ENCODE measurements at places on chromosomes 3 and 15.

- peak; percentile 59 for DNase-seq
Measured at GRCh38 chr3:50445919-50446318, 57.5 kb downstream of the CACNA2D2 start.

DNA sequence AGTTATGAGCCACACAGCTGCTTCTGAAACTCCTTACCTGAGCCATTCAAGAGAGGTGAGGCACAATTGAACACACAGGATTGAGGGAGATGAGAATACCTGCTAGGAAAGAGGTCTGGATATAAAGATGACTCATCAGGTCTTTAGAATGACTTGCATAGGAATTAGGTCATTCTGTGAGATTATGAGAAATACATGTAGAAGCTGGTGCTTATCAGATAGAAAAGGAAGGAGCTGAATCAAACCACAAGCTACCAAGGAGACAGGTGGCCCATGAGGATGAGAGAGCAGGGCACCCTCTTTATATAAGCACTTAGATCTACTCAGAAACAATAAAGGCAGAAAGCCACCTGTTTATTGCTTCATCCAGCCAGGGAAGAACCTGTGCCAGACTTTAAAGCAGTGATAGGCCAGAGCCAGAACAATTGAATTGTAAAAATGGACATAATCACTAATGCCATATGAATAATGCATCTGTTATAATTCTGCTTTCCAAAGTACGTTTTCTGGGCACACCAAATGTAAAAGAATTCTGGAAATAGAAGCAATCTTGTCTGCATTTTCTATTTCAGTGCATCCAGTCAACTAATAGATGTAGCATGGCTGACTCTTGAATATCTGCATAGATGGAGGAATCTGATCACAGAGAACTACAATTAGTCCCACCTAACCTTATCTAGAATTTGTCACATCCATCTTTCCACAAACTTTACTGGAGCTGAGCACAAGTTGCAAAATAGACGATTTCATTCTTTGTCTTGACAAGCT lies 74.9 kb downstream of the PIK3R4 start:
- no peak for DNase-seq

- DNase-seq: no peak
Measured at GRCh38 chr3:61964566-61964965, 403.2 kb downstream of the PTPRG start.

DNA sequence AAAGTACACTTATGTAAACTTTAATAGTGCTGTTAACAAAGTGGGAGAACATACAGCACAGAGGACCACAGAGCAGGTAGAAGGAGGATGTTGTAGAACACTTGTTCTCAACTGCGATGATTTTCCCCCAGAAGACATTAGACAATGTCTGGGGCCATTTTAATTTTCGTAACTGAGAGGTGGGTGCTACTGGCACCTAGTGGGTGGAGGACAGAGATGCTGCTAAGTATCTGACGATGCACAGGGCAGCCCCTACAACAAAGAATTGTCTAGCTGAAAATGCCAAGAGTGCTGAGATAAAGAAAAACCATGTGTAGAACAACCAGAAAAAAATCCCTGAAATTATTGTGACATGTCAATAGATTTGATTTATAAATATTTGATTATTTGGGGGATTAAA lies 5.0 kb upstream of the KBTBD8 start:
- no peak for DNase-seq

DNA sequence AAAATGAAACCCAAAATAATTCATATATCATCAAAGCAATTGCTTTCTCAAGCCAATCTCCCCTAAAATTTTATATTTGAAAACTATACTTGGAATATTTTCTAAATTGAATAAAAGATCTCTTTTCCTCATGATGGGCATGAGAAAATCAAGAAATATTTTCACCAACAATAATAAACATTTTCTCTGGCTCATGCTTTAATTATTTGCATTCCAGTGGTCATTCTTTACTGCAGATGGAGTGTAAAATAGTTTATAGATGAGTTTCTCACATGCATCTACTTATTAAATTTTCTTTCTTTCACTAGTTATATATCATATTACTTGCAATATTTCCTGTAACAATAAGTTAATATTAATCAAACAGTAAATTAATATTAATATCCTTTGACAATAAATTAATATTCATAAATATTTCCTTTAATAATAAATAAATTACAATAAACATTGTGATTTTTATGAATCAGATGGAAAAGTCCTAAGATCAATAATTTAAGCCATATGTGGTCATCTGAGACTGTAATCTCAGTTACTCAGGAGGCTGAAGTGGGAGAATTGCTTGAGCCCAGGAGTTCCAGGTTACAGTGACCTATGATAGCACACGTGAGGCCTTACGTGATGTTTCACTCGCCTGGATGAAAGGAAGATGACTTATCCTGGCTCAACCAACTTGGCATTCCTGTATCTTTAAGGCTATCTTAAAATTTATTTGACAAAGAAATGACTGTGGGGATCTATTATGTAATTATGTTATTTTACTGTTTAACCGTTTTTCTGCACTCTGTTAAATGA lies 958.8 kb downstream of the ZPLD1 start:
- DNase-seq: no peak

- no peak for DNase-seq
Measured at GRCh38 chr15:64251658-64252057, 88.8 kb upstream of the PPIB start.

DNA sequence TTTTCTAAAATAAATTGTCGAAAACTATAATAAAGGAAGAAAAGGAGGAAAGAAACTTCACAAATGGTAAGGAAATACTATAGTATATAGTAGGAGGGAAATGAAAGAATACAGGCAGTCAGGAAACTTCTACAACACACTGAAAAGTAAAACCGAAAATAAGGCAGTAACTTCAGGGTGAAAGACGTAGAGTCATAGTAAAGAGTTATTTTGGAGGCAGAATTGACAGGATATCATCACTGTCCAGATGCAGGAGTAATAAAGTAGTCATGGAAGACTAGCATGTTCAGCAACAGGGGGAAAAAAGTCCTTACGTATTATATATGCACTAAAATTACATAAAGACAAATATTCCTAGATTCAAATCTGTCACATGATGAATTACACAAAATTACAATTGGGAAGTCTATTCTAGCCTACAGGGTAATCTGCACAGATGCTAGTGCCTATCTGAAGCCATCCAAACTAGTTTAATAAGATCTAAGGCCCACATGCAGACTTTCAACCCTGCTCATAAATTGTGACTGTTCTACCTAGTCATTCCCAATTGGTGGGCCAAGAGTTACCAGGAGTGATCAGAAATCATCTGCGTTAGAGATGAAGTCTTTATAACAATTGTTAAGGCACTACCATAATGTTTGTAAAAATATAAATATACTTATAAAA lies 14.0 kb downstream of the VPS13C start:
- no peak for DNase-seq

- peak; percentile 84 for DNase-seq
Measured at GRCh38 chr15:38868326-38869114, 303.9 kb upstream of the RASGRP1 start.

DNA sequence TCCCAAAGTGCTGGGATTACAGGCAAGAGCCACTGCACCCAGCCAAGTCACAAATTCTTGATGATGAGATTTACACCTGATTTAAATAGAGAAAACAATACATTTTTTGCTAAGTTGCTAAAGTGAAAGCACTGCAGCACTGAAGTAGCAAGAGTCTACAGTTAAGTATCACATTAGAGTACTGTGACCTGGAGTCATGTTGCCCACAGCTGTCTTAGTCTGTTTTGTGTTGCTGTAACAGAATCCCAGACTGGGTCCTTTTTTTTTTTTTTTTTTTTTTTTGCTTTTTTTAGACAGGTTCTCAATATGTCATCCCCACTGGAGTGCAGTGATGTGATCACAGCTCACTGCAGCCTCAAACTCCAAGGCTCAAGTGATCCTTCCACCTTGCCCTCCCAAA lies 23.2 kb upstream of the GNB4 start:
- DNase-seq: no peak

DNA sequence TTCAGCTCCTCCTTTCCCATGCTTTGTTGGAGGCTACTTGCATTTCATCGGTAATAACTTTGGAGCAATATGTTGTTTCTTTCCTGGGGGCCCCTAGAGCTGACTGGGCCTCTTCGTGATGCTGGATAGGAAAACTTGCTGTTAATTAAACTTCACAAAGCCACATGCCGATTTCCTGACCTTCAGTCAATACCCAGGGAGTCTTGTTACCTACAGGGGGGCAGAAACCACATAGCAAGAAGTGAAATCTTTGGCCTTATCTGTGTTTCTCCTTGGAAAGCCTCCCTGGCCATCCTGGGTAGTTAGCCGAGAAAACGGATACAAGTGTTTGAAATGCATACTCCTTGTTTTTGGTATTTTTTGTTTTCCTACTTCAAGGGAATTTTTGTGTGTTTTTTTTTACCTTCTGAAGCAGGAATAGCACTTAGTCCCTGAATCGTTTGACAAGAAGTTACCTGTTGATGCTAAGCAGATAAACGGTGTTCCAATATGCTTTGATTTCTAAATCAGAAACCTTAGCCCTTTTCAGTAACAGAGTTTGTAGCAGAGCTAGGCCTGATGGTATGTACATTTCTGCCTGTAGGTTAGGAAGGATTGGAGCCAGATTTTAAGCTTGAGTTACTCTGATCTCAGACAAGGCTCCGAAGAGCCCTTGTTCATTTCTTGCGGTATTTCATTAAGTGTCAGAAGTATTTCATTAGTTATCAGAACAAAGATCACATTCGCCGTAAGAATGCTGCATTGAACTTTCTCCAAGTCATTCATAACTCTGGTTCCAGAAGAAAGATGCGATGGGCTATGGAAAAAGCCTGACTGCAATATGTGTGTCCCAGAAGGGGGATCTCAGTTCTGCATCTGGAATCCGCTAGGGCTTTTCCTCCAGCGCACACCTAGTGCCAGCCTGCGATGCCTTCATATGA lies 111.5 kb downstream of the THSD4 start:
- no peak for DNase-seq

DNA sequence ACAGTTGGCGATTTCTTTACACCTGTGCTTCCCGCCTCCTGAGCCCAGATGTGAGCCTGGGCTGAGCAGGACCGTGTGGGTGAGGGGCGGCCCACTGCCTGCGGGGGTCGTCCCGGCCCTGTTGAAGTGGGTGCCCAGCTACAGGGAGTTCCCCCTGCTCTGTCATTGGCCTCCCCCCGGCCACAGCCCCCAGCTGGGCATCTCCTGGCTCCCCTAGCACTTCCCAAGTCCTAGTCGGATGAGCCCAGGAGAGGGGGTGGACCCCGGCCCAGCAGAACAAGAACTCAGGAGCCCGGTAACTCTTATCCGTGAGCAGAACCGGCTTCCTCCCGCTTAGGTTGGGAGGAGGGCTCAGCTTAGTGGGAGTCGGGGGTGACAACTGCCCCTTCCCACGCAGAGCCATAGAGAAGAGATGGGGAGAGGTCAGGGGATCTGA lies 757 bp downstream of the PAQR5 start:
- DNase-seq: no peak

DNA sequence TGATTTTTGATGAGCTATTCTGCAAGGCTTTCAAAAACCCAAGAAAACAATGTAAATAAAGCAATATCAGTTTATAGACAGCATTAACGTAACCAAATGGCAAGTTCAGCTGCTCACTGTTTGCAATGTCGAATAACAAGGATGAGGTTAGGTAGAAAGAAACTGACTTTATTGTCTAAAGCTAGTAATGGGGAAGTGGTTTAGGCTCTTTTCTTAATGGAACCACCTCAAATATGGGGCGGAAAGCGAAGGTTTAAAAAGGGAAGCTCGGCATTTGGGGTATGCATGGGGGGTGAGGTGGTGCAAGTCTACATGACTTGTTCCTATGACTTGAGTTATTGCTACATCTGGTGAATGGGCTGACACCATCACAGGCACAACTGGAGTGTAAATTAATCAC lies 1060.2 kb downstream of the NSUN3 start:
- DNase-seq: no peak

GRCh38 chr3:38608086-38608775 lies 41.3 kb downstream of the SCN5A start:
- DNase-seq: no peak

DNA sequence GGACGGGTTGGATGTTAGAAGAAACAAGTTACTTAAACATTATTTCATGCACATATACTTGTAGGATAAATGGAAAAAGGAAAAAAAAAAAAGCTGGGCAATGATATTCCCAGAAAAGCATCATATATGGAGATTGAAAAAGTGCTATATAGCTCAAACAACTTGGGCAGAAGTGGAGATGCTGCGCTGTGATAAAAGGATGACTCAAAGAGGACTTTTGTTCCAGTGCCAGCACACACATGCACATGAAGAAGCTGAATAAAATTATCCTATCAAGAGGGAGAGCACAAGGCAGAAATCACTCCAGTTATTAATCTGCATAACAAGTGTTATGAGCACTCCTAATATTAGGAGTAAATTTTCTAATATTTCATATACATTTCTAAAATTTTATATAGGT lies 30.9 kb downstream of the FRMD4B start:
- DNase-seq: no peak
